Stimulated activated CD4-positive, alpha-beta T cell treated with anti-CD3 and anti-CD28 coated beads, Interleukin-1b, Interleukin-23, amount 100 ng/mL, for 4 hours (primary cell): ENCODE measurements at places on chromosomes 1 and 21.

DNA sequence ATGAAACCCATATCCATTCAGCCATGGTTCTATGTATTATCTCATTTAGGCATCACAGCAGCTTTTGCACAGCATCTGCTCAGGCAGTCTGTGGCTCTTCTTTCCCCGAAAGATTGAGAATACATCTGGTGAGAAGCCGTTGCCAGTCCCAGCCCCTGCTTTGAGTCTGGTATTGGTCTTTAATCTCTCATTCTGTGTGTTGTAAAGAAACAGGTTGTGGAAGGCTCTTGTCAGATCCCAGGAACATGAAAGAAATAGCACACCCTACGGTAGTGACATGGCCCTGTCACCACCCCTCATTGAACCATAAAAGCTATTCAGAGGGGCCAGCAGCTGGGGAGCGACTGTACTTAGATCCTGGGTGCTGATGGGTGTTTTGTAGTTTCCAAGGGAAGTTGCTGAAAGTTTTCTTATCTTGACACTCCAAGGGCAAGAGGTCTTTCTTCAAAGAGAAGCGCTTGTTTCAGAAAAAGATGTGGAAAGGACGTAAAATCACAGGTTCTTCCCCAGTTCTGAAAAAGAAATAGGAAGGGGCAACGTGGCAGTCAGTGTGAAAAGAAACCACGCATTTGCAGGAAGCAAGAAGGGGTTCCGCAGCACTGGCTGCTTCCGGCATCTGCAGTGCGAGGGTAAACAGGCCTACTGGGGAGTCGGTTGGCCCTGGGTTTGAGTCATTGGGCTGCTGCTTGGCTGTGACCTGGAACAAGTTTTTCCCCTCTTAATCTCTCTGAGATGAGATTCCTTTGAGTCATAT is 145.0 kb downstream of the DHRS3 start:
- peak; percentile 64 for DNase-seq

DNA sequence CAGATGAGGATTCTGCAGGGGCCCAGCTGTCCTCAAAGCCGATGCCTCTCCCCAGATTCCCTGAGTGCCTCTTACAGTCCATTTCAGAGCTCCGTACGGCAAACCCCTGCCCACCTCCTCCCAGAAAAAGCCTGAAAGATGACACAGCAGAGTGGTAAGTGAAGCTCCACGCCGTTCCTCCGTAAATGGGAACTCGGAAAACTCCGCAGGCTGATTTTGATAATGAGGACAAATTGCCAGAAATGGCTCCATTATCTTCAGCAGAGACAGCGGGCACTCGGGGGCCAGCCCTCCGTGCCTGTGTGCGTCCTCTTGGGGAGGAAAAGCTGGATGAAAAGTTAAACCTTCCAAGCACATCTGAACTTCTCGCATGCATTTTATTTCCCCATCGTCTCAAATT is 81.1 kb downstream of the NPHP4 start:
- no peak for DNase-seq

DNA sequence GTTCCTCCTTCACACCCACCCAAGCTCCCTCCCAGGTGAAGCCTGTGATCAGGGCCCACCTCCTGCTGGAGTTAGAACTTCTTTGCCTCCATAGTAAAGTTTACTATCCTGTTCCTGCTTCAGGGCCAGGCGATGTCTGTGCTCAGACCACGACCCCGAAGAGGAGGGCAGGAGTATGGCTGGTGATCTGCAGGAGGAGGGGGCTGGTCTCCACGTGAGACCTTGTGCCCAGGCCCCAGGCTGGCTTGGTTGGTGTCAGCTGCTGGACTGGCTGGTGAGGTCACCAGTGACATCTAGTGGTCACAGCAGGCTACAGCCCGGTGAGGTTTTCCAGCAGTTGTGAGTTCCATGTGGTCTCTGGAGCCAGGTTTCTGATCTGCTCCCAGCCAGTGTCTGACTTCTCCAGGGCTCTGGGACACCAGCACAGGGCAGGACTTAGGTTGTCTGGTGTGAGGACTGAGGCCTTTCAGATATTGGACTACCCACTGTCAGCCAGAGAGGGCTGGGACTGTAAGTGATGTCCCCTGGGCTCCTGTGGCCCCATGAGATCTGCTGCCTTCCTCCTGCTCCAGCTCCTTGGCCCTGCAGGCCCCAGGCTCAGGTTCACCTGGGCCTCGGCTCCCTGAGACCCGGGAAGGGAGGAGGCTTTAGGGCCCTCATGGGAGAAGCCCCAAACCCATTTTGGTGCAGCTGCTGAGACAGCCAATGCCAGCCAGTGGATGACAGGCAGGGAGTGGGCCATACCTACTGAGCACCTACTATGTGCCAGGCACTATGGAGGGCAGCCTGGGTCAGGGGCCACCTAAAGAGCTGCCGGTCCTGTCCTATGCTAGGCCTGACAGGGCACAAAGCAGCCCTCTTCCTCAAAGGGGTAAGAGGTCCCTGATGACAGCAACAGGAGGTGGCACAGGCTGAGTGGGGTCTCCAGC is 6.0 kb upstream of the UBL4B start:
- DNase-seq: peak; percentile 35

DNA sequence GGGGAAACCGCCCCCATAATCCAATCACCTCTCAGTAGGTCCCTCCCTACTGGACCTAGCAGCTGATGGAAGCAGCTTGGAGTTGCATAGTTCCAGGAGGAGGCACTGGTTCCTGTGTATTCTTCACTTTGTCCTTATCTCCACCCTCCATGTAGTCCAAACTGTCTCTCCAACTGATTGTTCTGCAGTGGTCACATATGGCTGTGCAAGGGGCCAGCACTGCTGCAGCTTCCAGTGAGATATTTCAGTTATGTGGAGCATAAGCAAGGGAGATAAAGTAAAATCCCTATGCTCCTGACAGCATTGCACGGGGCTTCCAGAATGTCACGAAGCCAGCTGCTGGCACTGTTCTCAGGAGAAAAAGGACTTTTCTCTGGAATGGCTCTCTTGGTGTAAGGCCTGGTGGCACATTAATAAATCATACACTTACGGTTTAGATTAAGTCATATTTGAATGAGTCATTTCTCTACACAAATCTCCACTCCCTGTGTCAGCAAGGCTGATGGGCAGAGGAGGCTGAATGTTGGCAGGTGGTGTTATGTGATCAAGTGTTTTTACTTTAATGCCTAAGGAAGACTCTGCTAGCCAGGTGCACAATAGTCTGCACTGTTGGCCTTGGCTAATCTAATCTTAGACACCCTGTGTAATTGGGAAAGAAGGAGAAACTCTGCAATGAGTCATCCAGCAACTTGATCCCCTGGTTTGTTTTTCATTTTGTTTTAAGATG is 93.4 kb downstream of the KCNK1 start:
- DNase-seq: no peak

DNA sequence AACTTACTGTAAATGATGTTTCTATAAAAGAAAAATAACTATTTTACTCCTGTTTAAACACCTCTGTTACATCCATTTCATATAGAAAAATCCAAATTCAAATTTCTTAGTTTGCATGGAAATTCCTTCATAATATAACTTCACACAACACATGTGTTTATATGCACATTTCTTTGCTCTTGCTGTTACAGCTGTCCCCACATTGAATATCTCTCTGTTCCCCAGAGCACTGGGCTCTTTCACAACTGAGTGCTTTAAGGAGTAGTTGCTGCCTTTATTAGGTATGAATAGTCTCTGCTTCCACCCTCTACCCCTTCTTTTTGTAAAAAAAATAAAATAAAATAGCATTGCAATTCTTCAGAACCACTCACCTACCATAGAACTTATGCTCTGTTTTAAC is 287.0 kb downstream of the OLFM3 start:
- no peak for DNase-seq

DNA sequence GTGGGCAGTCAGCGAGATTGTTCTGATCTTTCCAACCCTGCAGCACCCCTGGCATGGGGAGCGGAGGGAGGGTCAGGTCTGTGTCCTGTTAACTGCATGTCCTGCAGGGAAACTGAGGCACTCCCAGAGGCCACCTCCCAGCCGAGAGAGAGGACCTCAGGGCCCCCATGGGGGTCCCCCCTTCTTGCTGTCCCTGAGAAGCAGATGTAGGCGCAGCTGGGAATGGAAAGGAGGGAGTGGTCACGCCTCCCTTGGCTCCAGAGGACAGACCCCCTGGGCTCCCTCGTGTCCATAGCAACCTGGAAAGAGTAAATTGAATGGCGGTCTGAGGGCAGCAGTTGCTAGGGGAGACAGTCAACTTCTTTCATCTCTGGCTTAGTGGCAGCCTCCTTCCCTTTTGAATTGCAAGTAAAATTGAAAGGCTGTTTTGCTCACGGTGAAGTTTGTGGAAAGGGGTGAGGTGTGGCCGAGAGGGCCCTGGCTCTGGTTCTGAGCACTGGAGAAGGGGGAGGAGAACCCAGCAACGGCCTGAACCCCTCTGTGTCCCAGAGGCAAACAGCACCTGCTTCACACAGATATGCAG is 4.9 kb downstream of the CROCC start:
- DNase-seq: no peak

- DNase-seq: no peak
Measured at GRCh38 chr1:226627924-226628611, 79.5 kb downstream of the STUM start.

GRCh38 chr1:45785583-45785982 is 17.8 kb upstream of the MAST2 start:
- no peak for DNase-seq

GRCh38 chr1:23188434-23188884 is 19.8 kb upstream of the LUZP1 start:
- no peak for DNase-seq

DNA sequence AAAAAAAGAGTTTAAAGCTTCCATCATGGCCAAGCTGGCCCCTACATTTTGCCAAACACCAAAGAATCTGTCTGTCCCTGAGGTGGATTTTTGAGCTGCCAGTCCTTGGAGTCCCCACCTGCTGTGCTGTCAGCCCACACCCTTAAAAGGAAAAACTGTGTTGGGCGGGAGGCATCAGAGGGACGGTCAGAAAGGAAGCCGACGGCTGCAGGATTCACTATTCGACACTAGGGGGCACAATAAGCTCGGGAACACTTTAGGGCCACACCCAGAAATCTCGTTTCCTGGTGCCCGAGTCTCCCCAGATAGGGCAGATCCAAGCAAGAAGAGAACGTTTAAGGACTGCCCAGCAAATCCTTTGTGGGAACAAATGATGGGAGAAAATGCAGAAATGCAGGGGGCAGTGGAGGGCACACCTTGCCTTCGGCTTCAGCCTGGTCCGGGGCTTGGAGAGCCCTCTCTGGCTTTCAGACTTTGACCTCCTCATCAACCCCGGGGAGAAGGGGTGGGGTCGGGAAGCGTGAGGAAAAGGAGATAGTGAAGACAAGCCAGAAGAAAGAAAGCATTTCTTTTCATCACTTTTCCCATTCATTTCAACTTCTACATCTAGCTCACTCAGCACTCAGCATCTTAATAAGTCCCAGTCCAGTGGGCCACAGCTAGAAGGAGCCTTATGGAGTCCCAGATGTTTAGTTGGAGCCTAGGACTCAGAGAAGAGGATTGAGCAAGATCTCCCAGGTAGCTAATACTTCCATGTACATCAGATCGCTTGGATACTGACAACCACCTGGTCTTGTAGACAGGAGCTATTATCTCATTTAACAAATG is 5.0 kb upstream of the CTTNBP2NL start:
- peak; percentile 57 for DNase-seq

GRCh38 chr1:15736038-15736891 is at the start of gene SLC25A34:
Gene SLC25A34 (plus strand): TSS chr1:15736258. CDS start chr1:15736486, 228 bp downstream.
- DNase-seq: no peak

GRCh38 chr1:171999756-172000155 is 158.5 kb downstream of the DNM3 start:
- DNase-seq: no peak

- no peak for DNase-seq
Measured at GRCh38 chr1:204782118-204782700, 88.5 kb upstream of the NFASC start.

DNA sequence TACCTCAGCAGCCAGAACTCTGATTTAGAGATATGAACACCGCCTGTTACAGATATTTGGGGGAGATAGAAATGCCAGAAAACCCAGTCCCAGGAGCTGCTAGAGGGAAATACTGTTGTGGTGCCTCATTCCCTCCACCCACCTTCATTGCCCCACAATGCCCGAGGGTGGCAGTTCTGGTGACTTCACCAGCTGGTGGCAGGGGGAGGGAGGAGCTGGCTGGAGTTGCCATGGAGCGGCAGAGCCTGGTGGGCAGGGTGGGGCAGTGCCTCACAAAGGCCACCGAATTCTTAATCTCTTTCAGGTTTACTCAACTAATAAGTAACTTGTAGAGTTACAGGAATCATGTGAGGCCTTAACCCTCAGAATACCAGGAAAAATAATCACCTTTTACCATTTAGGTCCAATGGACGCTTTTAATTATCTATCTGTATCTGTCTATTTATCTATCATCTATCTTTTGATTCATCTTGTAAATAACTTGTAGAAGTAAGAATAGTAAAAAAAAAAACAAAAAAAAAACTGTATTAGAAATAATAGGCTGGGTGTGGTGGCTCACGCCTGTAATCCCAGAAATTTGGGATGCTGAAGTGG is 11.7 kb upstream of the S100A11 start:
- peak; percentile 27 for DNase-seq

DNA sequence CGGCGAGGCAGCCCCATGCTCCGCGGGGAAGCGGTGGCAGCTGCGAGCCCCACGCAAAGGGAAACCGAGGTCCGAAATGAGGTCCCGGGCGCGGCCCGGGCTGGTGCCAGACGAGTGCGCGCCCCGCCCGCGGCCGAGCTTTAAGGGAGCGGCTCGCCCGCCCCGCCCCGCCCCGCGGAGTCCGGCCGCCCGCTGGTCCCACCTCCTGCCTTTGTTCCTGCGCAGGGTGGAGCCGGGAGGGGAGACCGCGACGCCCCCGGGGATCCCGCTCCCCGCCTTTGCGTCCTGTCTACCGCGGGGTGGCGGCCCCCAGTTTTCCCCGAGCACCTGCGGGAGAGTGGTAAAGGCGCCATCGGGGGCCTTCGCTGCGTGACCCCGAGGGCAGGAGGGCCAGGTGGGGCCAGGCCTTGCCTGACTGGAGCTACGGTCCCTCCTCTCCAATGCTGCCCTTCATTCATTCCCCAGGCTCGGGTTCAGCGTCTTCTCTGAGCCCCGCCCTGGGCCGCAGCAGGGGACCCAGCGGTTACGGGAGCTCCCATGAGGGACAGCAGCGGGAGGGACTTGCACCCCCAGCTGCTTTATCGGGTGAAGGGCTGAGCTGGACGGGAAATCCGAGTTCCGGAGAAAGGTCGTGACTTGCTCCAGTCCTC is at the start of gene HES2:
HES2 (minus strand) TSS at position 116 of the 650 bp plus-strand sequence; CDS start at position 17, 99 bp downstream.
- no peak for DNase-seq

GRCh38 chr1:207134581-207134980 is 30.5 kb downstream of the C4BPA start:
- DNase-seq: no peak

GRCh38 chr1:56468518-56468917 is 110.8 kb downstream of the PLPP3 start:
- DNase-seq: no peak
